ENCODE measurements at places on chromosomes 2 and 18. TPM values are rescaled to one million over a fixed set of nuclear protein-coding genes. Genes with fewer than 3 reads are reported as not detected.

The EFHD1 gene
- total RNA-seq: 18.8 TPM

The HOXD13 gene
- total RNA-seq: not detected

- H3K4me1 ChIP-seq: peaks cover 4% of the 10 kb centered on the region
- no peaks in the 10 kb centered on the region for H3K27me3 ChIP-seq
These were observed 17.5 kb downstream of the SERTAD2 start for GRCh38 chr2:64635976-64636911.

DNA sequence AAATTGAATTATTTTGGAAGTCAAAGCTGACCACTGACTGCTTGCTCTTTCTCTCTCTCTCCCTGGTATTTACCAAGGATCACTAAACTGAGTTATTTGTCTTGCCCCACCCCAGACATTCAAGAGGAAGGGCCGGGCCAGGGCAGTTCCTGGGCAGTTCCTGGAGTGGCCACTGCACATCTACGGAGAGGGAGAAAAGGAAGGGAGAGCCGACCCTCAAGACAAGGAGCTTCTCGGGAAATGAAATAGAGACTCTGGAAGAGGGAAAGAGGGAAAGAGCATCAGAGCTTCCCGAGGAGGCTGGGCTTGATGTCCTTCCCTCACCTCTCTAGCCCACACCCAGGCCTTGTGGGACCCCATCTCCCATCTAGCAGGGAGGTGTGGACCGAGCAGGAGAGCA lies 83.1 kb downstream of the SEPTIN10 start:
- H3K4me1 ChIP-seq: no peaks in the 10 kb centered on the region
- H3K4me3 ChIP-seq: no peak overlapping the region
- no peak for DNase-seq
- no peaks in the 10 kb centered on the region for H3K36me3 ChIP-seq

DNA sequence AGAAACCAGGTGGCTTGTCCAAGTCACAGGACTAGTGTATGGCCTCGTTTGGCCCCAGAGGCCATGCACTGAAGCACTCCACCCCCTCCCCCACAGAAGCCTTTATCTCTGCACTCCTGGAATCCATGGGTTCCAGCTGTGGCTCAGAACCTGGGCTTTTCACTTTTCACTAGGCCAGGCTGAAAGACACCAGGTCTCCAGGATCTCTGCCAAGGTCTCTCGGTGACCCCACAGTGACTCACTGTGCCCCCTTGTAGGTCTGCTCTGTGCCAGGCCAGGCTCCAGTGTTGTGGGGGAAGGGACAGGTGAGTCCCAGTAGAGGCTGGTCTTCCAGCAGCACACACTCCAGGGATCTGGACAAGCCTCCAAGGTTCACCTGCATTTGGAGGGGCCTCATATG lies 31.0 kb upstream of the GLI2 start:
- H3K4me1 ChIP-seq: no peaks in the 10 kb centered on the region
- H3K27me3 ChIP-seq: no peaks in the 10 kb centered on the region
- H3K27ac ChIP-seq: no peak overlapping the region
- DNase-seq: no peak
- H3K36me3 ChIP-seq: no peaks in the 10 kb centered on the region

GRCh38 chr18:12328179-12328823 lies 20.3 kb downstream of the TUBB6 start:
- DNase-seq: no peak
- peaks cover 3% of the 10 kb centered on the region for H3K4me1 ChIP-seq
- no peaks in the 10 kb centered on the region for H3K27me3 ChIP-seq
- peaks cover 23% of the 10 kb centered on the region for H3K36me3 ChIP-seq
- no peak overlapping the region for H3K27ac ChIP-seq

- H3K27me3 ChIP-seq: no peaks in the 10 kb centered on the region
- H3K4me1 ChIP-seq: no peaks in the 10 kb centered on the region
- no peak overlapping the region for H3K27ac ChIP-seq
- no peaks in the 10 kb centered on the region for H3K36me3 ChIP-seq
- no peak overlapping the region for H3K4me3 ChIP-seq
- DNase-seq: peak; percentile 34
These were observed 793.1 kb downstream of the ERBB4 start for GRCh38 chr2:211745295-211746097.

DNA sequence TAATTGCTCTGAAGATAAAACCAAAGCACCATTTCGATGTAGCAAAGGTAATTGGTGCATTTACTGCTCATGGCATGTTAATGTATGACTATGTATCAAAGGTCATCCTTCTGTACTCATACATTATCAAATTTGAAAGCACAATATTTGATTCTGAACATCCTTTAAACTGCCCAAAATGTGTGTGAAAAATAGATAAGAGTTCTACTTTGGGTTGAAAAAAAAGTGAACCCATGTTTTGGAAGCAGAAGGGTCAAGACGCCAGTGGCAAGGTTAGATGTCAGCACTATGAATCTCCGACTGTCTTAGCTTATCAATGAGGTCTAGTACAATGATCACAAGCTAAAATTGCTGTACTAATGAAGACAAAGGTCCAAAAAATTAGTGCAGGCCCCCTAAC lies 83.1 kb downstream of the LNPK start:
- no peaks in the 10 kb centered on the region for H3K36me3 ChIP-seq
- no peak overlapping the region for H3K4me3 ChIP-seq
- no peaks in the 10 kb centered on the region for H3K27me3 ChIP-seq
- H3K27ac ChIP-seq: no peak overlapping the region
- no peaks in the 10 kb centered on the region for H3K4me1 ChIP-seq
